ENCODE measurements at places on chromosomes 7 and 10.

DNA sequence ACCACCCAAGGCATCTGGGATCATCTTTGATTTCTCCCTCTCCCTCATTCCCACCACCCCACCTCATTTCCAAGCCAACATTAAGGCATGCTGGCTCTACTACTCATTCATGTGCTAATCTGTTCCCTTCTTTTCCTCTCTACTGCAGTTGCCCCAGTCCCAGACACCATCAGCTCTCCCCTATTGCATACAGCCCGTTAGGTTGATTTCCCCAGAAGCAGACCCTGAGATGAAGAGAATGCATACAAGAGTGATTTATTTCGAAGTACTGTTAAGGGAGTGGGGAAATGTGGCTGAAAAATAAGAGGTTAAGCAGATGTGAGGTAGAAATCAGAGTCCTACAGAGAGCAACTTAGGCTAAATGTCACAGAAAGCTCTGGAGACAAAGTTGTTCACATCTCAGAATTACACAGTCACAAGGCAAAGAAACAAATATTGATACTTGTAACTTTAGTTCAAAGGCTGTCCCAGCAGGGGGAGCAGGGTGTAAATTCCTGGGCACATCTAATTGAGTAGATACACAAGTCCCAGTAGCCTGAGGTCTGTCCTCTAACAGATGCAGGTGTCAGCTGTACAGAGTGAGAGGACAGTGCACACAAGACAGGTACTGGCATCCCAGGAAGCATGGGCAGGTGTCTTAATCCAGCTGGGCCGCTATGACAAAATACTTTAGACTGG is 20.9 kb downstream of the AKR1D1 start:
- DNase-seq = no peak

- DNase-seq = peak; percentile 52
Measured at GRCh38 chr10:28411648-28412047, 108.8 kb upstream of the MPP7 start.

GRCh38 chr10:72171175-72171630 is 44.6 kb upstream of the ANAPC16 start:
- DNase-seq = peak; percentile 98

GRCh38 chr10:24495666-24496460 is 227.8 kb downstream of the ARHGAP21 start:
- no peak for DNase-seq

GRCh38 chr10:75040576-75040975 is 70.9 kb upstream of the SAMD8 start:
- DNase-seq = no peak

- DNase-seq = no peak
Measured at GRCh38 chr7:74324531-74325209, 35.5 kb downstream of the CLIP2 start.

All from A172 (cell line).